ENCODE measurements at places on chromosomes 5 and 9.
A peak's percentile ranks its signal among the peaks of the same experiment; 100 is the strongest.

DNA sequence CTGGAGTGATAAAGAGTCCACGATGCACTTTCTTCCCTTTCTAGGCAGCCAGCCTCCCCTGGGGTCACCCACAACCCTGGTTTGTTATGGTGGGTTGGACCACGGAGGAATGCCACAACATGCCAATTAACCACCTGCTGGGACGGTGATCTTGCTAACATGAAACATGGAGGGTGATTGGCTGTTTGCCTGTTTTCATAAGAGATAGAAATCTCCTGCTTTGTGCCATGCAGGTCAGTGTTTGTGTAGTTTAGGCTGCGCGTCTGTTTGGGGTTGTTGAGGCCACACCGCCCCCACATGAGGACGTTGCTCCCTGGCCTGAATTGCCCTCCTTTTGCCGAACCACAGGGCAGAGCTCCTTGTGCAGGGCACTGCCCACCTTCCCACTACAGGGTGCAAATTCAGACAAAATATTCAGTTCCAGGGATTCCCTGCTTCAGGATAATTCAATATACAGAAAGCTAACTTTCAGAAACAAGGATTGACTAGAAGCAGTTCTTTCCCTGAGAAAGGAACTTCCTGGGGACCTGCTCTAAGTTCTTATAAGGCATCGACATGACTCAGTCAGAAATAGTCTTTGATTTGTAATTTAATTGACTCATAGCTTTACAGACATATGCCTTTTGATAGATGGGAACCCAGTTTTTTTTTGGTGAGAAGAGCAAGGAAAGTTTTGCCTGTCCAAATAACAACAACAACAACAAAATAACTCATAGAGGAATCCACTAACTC lies 427.6 kb downstream of the GADD45G start:
- DNase-seq, result no peak

DNA sequence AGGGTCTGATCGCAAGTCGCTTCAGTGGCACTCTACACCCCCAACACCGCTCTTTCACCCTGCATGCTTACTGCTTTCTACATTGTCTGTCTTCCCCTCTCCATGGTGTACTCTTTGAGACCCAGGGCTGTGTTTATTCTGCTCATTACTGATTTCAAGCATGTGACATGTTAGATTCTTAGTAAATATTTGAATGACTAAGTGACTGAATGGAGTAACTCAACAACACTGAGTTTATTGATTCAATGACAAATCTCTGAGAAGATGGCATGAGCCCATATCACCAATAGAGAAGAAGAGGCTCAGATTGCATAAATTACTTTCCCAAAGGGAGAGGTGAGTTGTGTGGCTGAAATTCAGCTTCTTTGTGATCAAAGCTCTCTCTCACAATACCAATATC lies 89.7 kb upstream of the OSMR start:
- DNase-seq, result no peak

- DNase-seq, result peak; percentile 37
These were observed 29.6 kb downstream of the MAML1 start for GRCh38 chr5:179762079-179762780.

DNA sequence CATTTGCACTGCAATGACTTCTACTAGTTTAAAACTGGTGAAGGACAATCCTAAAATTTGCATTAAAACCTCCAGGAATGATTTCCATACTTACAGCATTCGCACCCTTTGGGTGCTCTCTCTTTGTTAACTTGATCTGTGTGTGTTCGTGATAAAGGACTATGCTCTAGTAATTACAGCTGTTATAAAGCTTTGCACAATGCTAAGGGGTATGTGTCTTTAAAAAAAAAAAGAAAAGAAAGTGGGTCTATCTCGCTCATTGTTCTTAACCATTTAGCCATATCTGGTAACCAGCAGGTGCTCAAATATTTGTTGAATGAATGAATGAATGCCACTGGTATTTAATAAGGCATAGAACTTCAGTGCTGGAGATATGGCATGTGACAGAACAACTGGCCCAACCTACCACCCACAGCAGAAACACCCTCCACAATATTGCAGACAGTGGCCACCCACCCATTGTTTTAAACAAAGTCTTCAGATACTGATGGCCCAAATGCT lies 8.7 kb downstream of the TRIM36 start:
- no peak for DNase-seq

DNA sequence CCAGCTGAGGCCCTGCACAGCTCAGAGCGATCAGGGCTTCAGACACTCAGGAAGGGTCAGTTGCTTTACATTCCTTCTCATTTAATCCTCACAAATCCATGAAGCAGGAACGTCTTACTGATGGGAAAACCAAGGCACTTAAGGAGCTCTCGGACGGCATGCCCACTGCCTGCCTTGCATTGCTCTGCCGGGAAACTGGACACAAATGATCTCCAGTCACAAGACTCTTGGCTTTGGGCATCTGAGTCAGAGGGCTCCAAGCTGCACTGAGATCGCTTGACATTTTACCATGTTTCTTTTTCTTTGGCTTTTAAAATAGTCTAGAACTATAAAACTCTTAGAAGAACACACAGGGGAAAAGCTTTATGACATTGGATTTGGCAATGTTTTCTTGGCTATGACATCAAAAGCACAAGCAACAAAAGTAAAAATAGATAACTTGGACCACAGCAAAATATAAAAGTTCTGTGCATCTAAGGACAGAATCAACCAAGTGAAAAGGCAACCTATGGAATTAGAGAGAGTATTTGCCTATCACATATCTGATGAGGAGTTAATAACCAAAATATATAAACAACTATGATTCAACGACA lies 43.6 kb upstream of the HRH2 start:
- no peak for DNase-seq

DNA sequence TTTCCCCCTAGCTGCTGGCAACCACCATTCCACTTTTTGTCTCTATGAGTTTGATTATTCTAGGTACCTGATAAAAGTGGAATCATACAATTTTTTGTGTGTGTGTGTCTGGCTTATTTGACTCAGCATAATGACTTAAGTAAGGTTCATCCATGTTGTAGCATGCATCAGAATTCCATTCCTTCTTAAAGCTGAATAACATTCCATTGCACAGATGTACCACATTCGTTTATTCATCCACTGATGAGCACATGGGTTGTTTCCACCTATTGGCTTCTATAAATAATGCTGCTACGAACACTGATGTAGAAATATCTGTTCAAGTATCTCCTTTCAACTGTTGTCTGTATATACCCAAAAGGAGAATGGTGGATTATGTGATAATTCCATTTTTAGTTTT lies 33.7 kb downstream of the AP3B1 start:
- no peak for DNase-seq

GRCh38 chr5:66661149-66661548 lies 65.0 kb downstream of the MAST4 start:
- peak; percentile 72 for DNase-seq

DNA sequence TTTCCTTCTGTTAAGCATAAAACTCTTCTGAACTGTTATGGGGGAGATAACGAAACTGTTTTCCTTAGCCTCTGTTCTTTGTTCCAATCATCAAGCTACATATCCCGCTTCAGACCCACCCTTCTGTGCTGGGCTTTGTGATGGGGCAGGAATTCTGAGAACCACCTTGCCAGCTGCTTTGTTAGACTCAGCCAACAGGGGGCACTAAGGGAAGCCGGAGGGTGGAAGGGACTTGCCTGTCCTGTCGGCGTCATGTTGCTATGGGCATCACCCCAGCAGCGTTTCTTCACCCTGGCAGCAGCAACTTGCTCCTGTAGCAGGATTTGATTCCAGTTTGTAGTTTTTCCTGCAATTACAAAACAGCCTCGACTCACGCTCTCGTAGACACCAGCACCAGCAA lies 169.1 kb downstream of the CAAP1 start:
- no peak for DNase-seq

GRCh38 chr5:39570403-39571027 lies 145.7 kb upstream of the DAB2 start:
- DNase-seq, result peak; percentile 31

GRCh38 chr5:149378241-149378820 lies 761 bp downstream of the IL17B start:
- no peak for DNase-seq

GRCh38 chr5:143340891-143341685 lies 62.4 kb downstream of the NR3C1 start:
- DNase-seq, result no peak
